Skin of body (tissue), 3 donors: ENCODE measurements at places on chromosomes 1 and 21. TPM values are rescaled to one million over a fixed set of nuclear protein-coding genes. Genes with fewer than 3 reads are reported as not detected.

The GPR37L1 gene
- not detected for total RNA-seq

The PPIH gene
- total RNA-seq: 22.1 TPM

The HAO2 gene
- total RNA-seq: 0.20 TPM

DNA sequence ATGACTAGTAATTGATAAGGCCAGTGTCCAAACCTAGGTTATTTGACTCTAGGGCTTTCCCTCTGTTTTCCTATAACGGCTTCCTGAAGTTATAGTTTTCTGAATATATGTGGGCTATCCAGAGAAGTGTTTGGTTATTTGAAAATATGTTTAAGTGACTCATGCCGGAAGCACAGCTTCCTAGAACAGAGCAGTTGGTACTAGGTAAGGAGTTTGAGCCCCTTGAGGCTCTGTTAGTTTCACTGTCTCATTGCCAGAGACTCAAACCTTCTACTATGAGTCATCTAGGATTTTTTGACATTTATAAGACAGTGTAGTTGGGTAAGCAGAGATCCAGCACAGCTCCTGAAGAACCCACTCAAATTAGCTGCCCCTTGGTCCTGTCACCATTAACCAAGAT lies 27.1 kb upstream of the LEPR start:
- no peak for DNase-seq

DNA sequence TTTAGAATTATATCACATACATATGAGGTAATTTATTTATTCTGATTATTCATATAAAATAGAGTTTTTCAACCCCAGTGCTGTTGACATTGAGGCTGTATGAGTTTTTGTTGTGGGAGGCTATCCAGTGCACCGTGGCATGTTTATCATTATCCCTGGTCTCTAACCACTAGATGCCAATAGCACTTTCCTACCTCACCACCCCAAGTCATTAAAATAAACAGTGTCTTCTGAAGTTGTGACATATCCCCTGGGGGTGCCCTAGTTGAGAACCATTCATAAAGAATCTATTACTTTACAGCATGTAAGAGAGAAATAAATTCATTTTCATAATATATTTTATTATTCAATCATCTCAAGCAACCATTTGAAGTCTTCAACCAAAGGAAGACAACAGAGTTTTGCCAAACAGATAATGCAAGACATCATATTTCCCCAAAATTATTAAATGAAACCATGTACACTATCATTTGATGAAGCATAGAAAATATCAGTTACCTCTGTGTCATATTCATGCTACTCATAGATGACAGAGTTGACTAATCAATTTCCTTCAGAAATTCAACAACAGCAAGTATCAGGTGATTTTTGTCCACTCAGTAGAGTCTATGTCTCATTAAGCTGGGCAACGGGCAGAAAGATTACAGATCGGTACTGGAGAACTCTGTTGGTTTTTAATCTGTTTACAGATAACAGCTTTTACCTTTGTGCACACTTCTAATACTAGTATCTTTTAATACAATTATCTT lies 39.5 kb upstream of the RGS1 start:
- no peak for DNase-seq

GRCh38 chr1:205072881-205073280 lies 11.4 kb downstream of the TMEM81 start:
- DNase-seq: no peak

- no peak for DNase-seq
Measured at GRCh38 chr21:14857529-14857928, 207.3 kb downstream of the NRIP1 start.

The MROH9 gene
- 0.10 TPM for total RNA-seq

DNA sequence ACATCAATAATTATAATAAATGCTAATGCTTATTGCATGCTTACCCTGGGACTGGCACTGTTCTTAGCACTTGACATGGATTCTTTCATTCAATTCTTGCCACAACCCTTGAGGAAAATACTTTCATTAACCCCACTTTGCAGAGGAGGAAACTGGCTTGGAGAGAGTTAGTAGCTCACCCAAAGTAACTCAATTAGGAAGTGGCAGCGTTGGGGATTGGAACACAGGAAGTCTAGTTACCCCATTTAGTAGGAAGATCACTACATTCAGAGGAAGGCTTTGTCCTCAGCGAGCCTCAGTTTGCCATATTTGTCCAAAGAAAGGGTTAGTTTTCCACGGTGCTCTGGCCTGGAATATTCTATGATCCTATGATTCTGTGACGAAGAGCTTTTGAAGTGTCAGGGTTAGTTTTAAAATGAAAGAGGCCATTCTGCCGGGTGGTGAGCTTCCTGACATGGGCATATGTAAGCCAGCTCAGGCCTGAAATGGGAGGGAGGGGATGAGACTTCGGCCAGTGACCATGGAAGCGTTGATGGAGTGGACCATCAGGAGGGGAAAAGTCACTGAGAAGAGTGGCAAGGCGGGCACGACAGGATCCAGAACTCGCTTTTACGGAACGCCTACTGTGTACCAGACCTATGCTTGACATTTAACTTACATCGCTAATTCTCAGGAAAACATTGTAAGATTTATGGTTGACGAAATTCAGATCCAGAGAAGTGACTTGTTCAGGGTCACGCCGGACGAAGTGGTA lies 28.2 kb upstream of the EPB41 start:
- DNase-seq: no peak

The CBR3 gene
- 2.4 TPM for total RNA-seq
